Mammary epithelial cell (primary cell): ENCODE measurements at places on chromosomes 1 and 21.
A peak's percentile ranks its signal among the peaks of the same experiment; 100 is the strongest.

GRCh38 chr21:45864436-45864835 is 117.1 kb upstream of the COL6A1 start:
- DNase-seq: no peak

DNA sequence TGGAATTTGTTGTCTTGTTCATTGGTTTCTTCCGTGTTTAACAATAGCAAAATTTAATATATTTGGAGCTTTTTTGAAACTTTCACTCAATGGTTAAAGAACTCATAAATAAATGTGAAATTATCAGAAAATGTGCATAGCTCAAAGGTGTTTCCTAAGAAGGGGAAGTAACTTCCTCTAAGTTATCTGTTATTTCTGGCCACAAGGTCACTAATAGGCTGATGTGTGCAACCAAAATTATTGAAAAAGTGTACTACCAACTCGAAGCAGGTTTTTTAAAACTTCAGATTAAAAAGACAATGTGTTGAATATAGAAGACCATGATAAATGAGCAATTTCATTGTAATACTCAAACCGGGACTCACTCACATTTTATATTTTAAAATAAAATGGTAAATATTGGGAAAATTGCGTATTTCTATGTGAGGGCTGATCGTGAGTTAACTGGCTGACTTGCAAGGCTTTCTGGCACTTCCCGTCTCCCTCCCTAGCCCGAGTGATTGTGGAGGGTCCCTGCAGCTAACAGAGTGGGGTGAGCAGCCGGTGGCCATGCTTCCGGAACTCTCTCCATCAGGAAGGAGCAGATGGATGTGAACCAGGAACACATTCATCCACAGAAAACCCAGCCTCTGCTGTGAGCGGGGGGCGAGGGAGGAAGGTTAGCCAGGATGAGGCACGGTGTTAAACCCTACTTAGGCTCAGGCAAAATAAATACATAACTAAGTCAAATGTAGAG is 96.9 kb downstream of the ERG start:
- no peak for DNase-seq

DNA sequence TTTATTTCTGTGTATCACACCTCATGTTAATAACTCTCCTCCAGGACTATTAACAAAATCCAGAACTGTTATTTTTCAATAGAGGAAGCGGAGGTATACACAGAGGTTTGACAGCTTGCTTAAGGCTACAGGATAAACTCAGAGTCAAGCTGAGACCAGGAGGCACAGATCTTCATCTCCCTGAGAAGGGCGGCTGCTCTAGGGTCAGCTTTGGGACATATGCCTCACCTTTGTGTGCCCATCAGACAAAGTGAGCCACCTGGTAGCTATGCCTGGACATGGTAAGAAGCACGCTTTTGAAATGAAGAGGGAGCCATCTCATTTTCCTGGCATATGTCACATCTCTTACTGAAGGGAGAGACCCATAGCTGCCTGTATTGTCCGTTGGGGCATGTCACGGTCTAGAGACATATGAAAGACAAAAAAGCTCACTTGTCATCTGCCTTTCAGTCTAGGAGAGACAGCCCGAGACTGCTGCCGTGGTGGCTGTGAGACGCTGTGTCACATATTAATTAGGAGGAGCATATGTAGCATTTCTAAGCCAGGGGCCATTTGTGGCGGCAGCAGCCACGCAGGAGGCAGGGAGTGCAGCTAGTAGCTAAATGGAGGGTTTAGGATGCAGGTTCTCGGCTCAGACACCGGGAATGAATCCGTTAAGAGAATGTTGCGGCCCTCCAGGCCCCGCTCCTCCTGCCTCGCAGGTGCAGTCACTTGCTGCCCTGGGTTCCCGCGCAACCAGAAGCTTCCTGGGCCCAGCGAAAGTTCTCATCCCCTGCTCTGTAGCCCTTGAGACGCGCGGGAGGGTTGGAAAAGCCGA is 161.3 kb upstream of the C1orf21 start:
- DNase-seq: no peak

GRCh38 chr1:19461220-19461554 is 24.2 kb downstream of the CAPZB start:
- DNase-seq: no peak

GRCh38 chr1:40949563-40949962 is 29.9 kb upstream of the CTPS1 start:
- DNase-seq: no peak

- peak; percentile 56 for DNase-seq
Observed at GRCh38 chr1:164716992-164717703, 158.2 kb downstream of the PBX1 start.

GRCh38 chr1:29651246-29651645 is 414.9 kb downstream of the PTPRU start:
- DNase-seq: no peak

- DNase-seq: peak; percentile 61
Observed at GRCh38 chr1:48916130-48917069, 139.7 kb upstream of the BEND5 start.

DNA sequence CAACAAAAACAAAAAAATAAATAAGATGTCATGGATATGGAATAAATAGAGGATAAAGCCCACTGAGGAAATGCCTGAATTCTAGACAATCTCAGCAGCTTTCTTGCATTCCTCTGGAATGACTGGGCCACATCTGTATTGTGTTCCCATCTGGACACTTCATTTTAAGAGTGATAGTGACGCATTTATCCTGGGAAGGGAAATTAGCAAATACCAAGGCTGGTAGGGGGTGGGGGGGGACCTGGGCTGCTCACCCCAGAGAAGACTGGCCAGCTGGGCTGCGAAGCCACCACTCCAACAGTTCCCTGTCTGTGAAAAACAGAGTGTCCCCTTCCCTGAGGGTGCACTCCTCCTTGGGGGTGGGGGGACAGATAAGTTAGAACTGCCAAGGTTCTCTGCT is 106.3 kb downstream of the HIVEP3 start:
- peak; percentile 21 for DNase-seq

- peak; percentile 56 for DNase-seq
Observed at GRCh38 chr1:20033420-20033819, 36.6 kb upstream of the PLA2G5 start.

- DNase-seq: no peak
Observed at GRCh38 chr1:41538741-41539417, 54.4 kb upstream of the EDN2 start.

DNA sequence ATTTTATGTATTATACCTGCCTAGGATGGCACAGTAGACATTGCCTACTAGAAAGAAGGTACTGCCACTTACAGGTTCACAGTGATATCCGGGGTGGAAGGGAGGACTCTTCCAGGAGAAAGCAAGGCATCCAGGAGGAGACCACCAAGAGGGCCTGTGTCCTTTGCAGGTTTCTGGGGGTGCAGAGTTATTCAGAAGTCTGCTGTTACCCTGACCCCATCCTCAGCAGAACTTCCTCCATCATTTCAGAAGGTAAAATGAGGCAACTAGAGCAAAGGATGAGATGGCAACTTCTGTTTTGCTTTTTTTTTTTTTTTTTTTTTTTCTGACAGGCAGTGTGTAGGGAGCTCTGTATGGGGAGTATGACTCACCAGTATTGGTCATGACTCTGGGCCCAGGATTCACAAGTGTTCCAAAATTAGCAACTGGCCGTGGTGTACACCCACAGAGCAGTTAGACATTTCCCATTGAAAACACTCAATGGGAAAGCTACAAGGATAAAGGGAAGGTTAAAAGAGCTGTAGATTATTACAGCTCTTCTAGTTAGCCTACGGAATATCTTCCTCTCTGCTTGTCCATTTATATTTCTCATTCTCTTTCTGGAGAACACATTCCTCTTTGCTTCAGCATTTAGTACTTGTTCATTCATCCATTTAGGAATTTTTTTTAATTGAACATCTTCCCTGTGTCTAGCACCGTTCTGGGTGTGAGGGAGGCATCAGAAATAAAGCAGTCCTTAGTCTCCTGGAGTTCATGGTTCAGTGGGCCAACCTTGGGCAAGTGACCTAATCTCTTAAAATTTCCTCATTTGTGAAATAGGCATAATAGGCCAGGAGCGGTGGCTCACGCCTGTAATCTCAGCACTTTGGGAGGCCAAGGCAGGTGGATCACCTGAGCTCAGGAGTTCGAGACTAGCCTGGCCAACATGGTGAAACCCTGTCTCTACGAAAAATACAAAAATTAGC is 50.5 kb upstream of the PPP2R5A start:
- peak; percentile 95 for DNase-seq

- DNase-seq: no peak
Observed at GRCh38 chr1:238465449-238465848, 574.7 kb upstream of the ZP4 start.

GRCh38 chr1:95145493-95145892 is 28.3 kb downstream of the TLCD4 start:
- DNase-seq: no peak

- DNase-seq: no peak
Observed at GRCh38 chr1:50827546-50827945, 132.5 kb downstream of the FAF1 start.

DNA sequence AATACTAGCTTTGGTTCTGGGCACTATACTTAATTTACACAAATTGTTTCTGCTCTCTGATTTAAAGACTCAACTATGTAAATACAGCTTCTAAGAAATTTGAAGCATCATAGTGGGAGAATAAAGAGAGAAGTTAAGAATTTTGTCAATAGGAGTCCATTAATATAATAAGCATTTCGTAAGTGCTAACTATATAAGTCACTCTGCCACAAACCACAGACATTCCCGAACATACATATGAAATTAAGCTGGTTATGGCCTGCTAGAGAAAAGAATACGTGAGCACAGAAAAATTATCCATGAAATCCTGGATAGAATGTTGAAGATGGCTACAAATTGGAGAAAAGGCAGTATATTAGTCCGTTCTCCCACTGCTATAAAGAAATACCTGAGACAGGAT is 526.2 kb downstream of the MRPL39 start:
- DNase-seq: no peak

GRCh38 chr1:118246646-118247045 is 61.6 kb upstream of the SPAG17 start:
- no peak for DNase-seq

GRCh38 chr1:179702946-179703539 is 40.0 kb upstream of the FAM163A start:
- no peak for DNase-seq

DNA sequence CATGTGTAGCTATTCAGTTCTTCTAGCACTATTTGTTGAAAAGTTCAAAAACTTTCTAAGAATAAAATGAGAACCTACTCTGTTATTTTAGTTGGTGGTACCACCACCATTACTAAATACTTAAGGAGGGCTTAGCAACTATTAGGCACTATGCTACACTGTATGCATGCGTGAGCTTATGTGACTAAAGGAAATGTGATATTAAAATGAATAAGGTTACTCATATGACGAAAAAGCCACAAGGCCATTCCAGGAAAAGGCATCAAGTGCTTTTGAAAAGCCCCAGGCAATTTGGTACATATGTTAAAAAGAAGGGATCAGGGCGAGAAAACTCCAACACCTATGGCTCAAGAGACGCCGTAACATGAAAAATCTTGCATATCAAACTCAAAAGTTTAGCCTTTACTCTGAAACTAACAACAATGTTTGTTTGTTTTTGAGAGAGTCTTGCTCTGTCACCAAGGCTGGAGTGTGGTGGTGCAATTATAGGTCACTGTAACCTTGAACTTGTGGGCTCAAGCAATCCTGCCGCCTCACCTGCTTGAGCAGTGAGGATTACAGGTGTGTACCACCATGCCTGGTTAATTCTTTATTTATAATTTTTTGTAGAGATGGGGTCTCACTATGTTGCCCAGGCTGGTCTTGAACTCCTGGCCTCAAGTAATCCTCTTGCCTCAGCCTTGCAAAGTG is 42.5 kb downstream of the EPRS1 start:
- DNase-seq: no peak

DNA sequence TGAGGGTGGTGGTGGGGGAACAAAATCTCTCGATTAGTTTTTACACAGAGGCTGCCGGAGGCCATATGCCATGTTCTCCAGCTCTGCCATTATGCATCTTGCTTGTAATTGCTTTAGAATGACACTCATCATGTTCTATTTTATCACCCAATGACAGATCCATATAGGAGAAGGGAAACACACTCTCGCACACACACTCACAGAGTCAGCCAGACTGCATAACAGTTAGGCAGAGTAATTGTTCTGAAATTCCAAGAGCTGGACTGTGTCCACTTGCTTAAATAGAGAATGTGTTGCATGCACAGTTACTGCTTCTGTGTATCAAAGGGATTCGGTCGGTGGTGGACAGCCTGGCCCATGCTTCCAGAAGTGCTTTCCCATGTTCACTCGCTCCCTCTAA is 30.6 kb downstream of the KCND3 start:
- no peak for DNase-seq

DNA sequence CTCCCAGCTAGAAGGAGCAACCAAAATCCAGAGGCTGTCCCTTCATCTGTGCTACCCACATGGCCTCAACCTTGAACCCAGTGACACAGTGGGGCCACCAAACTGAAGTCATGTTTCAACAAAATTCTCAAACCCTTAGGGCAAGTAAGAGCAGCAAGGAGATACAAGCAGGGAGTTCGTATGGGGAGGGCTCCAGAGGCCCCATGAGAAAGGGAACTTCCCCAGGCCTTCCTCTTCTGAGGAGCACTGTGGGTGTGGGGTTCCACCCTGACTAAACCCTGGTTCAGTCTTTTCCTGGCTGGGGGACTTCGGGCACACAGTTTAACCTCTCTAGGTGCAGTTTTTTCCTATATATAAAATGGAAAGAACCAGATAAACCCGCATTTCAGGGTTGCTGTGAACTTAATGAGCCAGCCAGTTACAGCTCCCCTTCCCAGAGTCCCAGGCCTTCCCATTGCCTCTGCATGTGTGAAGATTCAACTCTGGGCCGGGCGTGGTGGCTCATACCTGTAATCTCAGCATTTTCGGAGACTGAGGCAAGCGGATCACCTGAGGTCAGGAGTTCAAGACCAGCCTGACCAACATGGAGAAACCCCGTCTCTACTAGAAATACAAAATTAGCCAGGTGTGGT is 8.0 kb upstream of the THEMIS2 start:
- peak; percentile 44 for DNase-seq

GRCh38 chr1:31633117-31633516 is 11.6 kb downstream of the PEF1 start:
- no peak for DNase-seq

GRCh38 chr1:159831412-159832141 is 4.9 kb downstream of the SLAMF8 start:
- DNase-seq: no peak

GRCh38 chr1:163144418-163144817 is 58.3 kb downstream of the RGS5 start:
- no peak for DNase-seq
